ENCODE measurements at places on chromosomes 1 and 21. TPM values are rescaled to one million over a fixed set of nuclear protein-coding genes. Genes with fewer than 3 reads are reported as not detected.

Gene CFHR1
- not detected for total RNA-seq

Gene MYOG
- total RNA-seq: 19.8 TPM

Gene KLHDC8A
- 20.7 TPM for total RNA-seq

Gene BEND5
- 16.3 TPM for total RNA-seq

Gene C8A
- not detected for total RNA-seq

Gene C1QA
- total RNA-seq: 24.1 TPM

Gene PCBP3
- 72.0 TPM for total RNA-seq

Gene DMRTA2
- total RNA-seq: 3.1 TPM

Gene LCE1D
- total RNA-seq: not detected

Gene POLR3GL
- total RNA-seq: 16.1 TPM

Gene CLCA1
- total RNA-seq: not detected

Gene PRDM16
- total RNA-seq: 13.5 TPM

Gene MMP23B
- total RNA-seq: 40.0 TPM

Gene CERS2
- total RNA-seq: 62.3 TPM

Gene SDC3
- total RNA-seq: 49.3 TPM

Gene OR4F29
- total RNA-seq: not detected

Gene TOMM40L
- 13.5 TPM for total RNA-seq

Gene OR6K3
- total RNA-seq: not detected

Gene CAMK1G
- 0.93 TPM for total RNA-seq

Gene OXCT2
- total RNA-seq: 0.66 TPM

Gene SLC45A1
- 2.3 TPM for total RNA-seq

Gene IPO13
- 29.4 TPM for total RNA-seq

Gene AIRE
- 0.27 TPM for total RNA-seq

Gene PLEKHM2
- 47.2 TPM for total RNA-seq

Gene OR2G6
- total RNA-seq: not detected

Measured in camera-type eye (tissue), 1 donor.